ENCODE measurements at places on chromosomes 7 and 10.

GRCh38 chr7:64651632-64652165, 14.2 kb upstream of the ZNF107 start:
- no peak for DNase-seq

- no peak for DNase-seq
These were observed 23.2 kb upstream of the FGL2 start for GRCh38 chr7:77222819-77223218.

DNA sequence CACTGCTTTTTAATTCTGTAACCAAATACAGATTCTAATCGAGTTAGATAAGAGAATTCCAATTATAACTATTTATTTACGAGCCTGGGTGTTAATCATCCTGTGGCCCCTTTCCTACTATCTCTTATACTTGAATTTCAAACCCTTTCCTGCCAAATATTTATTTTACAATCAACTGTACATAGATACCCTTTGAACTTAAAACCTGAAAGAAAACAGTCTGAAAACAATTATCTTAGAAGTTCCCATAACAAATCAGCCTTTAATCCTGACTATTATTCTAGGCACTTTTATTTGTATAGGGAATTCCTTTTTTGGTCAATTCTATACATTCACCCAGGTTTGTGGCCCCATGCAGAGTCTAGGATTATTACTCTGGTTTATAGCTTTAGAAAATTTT, 10.6 kb upstream of the GPR37 start:
- DNase-seq, result no peak

DNA sequence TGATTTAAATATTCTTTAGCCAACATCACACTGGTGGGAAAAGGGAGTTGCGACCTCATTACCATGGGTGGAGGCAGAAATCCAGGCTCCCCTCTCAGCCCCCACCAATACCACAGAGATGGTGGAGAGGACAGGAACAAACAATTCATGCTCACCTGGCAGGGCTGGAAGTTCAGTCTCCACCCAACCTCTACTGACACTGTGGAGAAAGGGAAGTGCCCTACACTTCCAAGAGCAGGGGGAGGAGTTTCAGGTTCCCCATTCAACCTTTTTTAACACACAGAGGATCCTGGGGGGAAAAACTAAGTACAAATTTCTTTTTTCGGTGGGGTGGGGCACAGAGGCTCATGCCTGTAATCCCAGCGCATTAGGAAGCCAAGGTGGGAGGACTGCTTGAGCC, 210.1 kb upstream of the KCTD7 start:
- DNase-seq, result no peak

- DNase-seq, result no peak
These were observed 1.4 kb downstream of the GIMAP5 start for GRCh38 chr7:150738591-150739001.

DNA sequence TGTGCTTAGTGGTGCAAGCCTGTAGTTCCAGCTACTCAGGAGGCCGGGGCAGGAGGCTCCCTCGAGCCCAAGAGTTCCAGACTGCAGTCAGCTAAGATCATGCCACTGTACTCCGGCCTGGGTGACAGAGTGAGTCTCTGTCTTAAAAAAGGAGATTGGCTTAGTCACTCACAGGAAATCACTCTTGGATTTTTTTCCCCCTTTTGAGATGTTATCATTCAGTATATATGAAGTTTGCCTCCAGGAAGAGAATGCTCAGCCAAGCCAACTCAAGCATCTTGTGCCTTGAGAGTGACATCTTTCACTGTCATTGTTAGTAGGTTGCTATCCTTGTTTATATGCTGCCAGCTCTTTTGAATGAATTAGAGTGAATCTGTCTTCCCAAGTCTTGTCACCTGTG, 28.0 kb downstream of the NIPSNAP2 start:
- no peak for DNase-seq

GRCh38 chr7:99126921-99127553, 16.9 kb downstream of the SMURF1 start:
- no peak for DNase-seq

DNA sequence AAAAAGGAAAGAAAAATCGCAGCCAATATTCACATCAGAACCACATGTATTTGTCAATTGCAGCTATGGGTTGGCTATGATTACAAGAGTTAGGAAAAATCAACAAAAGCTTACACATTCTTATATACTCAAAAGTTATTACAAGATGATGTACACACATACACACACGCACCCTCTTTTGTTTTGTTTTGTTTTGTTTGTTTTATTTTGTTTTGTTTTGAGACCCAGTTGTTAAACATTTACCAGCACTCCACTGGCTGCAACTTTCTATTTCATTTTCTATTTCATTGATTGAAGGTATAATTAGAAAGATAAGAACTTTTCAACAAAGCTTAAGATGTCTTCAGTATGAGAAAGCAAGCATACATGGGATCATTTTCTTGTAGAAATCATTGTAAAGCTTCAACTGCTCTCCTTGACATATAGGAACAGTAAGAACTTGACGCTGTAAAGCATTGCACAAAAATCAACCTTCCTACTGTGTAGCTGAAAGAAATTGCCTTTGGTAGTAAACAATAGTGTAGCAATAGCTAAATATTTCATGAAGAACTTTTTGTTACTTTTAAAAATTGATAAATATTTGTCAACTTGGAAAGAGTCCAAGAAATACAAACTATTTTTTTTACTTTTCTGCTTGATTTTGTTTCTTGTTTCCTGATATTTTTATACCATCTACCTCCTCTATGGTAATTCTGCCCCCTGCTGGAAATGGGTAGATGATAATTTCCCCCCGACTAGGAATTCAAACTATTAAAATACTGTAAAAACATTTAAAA, 205.9 kb downstream of the MBL2 start:
- DNase-seq, result no peak

DNA sequence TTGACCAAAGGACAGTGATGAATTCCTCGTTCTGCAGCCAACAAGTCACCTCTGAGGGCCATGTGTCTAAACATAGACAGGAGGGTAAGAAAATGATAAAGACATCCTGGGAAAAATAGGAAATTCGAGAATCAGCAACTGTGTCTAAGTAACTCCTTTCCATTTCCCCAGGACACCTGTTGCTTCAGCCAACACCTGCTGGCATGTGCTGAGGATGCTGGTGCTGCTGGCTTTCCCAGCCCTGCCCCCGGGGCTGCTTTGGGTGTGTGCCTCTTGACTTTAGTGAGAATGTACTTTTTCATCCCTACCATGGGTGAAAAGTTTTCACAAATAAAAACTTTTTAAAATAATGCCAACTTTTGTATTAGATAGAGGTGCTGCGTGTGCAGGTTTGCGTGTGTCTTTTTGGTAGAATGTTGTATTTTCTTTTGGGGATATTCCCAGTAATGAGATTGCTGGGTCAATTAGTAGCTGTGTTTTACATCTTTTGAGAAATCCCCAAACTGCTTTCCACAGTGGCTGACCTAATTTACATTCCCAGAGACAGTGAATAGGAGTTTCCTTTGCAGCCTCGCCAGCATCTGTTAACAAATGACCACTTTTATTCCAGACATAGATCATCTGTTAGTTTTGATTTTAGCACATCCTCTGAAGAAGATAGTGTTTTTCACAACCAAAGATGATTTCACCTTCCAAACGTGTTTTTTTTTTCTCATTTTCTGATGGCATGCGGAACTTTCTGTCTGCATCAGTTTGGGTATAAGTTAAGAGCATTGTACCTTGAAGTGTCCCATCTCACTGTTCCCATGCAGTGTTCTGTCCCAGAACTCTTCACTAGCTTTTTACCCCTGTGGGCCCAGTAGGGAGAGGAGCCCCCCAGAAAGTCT, 104.2 kb upstream of the ACBD5 start:
- DNase-seq, result no peak

GRCh38 chr10:109773288-109774120, 149.8 kb downstream of the XPNPEP1 start:
- no peak for DNase-seq

DNA sequence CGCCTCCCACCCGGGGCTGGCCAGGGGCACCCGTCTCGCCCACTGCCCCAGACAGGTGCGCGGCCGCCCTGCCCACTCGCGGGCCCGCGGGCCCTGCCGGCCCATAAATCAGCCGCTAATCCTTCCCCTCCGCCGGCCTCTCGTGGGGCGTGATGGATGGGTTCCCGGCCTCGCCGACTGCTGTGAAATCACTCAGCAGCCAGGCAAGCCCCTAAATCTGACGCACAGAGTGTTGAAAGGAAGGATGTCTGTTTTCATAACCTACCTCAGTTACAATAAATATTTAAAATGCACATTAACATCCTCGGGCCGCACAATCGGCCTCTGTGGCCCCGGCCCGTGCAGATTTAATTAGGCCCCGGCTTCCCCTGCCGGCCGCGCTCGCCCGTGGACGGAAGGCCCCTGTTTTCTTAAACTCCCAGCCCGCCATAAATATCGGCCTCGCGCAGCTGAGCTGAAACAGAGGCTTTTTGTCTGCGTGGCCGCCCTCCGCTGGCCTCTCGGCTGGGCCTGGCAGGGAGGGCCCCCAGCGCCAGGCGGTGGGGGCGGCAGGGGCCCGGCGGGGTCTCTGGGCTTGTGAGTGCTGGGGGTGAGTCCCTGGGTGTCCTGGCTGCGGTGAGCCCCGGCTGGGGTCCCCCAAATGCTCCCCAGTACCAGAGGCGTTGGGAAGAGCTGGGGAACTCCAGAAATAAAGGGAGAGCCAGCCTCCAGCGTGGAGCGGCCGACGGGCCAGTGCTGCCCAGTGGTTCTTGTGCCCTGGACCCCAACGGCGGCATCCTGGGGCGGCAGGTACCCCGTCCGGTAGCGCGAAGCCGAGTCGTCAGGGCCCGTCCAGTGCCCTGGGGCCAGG, 90.7 kb downstream of the UNCX start:
- no peak for DNase-seq

DNA sequence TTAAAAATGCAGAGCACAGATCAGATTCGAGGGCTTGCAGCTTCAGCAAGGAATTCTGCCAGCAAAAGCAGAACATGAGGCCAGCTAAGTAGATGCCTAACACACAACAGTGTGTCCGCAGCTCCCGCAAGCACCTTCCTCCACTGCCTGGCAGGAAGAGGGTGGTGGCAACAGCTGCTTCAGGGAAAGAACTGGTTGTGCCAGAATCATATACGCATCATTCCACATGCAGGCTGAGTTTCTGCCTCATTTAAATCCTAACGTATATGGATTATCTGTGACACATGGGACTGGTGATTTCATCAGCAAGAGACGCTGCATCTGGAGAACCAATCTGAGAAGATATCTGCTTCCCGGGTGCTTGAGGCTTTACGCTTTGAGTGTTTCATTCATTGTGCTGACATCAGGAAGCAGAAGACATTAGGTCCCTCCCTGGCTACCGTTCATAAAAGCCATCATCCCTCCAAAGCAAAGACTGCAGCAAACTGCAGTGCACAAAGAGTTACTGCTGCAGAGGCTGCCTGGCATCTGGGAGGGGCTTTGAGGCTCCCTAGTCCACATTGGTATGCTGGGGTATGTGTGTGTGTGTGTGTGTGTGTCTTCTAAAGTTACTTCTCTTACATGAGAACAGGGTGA, 78.8 kb downstream of the FAM13C start:
- DNase-seq, result no peak

DNA sequence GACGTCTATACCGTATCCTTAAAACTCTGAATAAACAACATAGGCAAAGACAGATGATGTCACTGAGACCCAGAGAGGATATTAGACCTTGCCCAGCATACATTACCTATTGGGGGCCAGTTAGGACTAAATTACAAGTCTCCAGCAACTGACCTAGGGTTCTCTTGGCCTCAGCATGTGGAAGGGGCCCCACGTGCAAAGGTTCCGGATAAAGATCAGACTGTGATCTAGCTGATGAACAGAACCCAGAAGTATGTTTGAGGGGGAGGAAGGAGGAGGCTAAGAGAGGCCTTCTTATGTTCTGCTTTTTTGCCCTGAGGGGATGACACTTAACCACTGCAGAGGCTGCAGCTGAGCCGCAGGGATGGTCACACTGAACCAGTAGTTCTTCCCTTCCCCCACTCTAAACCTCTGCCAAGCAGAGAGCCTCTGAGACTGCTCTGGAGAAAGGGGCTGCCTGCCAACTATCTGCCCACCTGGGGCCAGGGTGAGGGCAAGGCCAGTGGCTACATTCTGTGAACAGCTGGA, 24.0 kb upstream of the KMT2C start:
- no peak for DNase-seq

- DNase-seq, result no peak
These were observed 42.4 kb downstream of the SORBS1 start for GRCh38 chr10:95518455-95519452.

- DNase-seq, result no peak
These were observed 10.9 kb downstream of the ATG9B start for GRCh38 chr7:151013356-151013732.

- DNase-seq, result no peak
These were observed 792.0 kb downstream of the TYW1 start for GRCh38 chr7:67788669-67789068.

GRCh38 chr10:96339956-96340904, 18.6 kb downstream of the OPALIN start:
- no peak for DNase-seq

- no peak for DNase-seq
These were observed 180.5 kb upstream of the AOAH start for GRCh38 chr7:36904802-36905201.

Measured in cortex of kidney (tissue), 1 donor.